Testis (tissue), 5 donors: ENCODE measurements at places on chromosomes 4 and X. TPM values are rescaled to one million over a fixed set of nuclear protein-coding genes. Genes with fewer than 3 reads are reported as not detected.

DNA sequence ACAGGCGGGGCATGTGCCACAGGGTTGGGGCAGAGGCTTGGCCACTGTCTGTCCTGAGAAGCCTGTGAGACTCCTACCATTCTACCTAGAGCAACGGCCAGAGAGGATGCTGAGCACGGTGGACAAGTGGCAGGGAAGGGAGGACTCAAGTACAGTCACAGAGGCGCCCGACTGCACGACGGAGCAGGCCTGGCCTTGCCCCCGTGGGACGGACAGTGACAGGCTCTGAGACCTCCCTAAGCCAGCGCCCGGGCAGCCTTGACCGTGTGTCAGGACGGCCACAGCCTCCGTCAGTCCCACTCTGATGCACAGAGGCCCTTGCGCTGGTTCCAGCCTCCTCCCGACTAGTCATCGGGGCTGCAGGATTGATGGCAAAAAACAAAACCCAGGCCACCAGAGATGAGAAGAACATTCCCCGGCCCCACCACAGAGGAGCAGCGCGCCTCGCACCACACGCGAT lies 36.7 kb upstream of the MXD4 start:
- H3K27me3 ChIP-seq: no peaks in the 10 kb centered on the region
- H3K36me3 ChIP-seq: no peaks in the 10 kb centered on the region
- no peak overlapping the region for H3K27ac ChIP-seq
- no peak overlapping the region for H3K4me3 ChIP-seq

DNA sequence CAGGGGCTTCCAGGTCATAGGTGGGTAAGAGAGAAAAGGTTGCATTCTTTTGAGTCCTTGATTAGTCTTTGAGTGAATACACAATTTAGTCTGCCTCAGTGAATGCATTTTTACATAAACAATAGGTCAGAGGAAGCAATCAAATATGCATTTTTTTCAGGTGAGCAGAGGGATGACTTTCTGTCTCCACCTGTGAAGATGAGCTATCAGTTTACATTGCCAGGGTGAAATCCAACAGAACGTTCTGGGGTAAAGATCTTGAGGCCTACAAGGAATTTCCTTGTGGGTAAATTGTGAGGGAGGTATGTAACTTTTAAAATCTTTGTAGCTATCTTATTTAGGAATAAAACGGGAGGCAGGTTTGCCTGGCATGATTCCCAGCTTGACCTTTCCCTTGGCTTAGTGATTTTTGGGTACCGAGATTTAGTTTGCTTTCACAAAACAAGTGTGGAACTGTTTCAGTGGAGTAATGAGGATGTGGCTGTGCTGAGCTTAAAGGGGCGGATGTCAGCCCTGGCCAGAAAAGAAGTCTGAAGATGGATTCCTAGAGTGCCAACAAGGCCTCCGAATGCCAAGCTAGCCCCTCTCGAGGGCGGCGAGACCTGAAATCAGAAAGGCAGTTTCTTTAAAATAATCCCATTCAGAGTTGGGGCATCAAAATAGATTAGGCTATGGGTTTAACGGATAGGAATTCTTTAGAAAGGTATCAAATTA lies 29.5 kb downstream of the TMEM131L start:
- H3K4me1 ChIP-seq: peaks cover 7% of the 10 kb centered on the region
- H3K27ac ChIP-seq: no peak overlapping the region
- no peak overlapping the region for H3K4me3 ChIP-seq

GRCh38 chr4:84965553-84966381 lies 723 bp downstream of the WDFY3 start:
- peaks cover 18% of the 10 kb centered on the region for H3K4me1 ChIP-seq
- peak overlapping the region; percentile 89 for H3K4me3 ChIP-seq
- peak; percentile 50 for DNase-seq
- H3K36me3 ChIP-seq: no peaks in the 10 kb centered on the region
- H3K27me3 ChIP-seq: no peaks in the 10 kb centered on the region

- H3K4me3 ChIP-seq: no peak overlapping the region
- DNase-seq: no peak
- H3K27me3 ChIP-seq: no peaks in the 10 kb centered on the region
- no peaks in the 10 kb centered on the region for H3K36me3 ChIP-seq
These were observed 189.0 kb upstream of the ANXA10 start for GRCh38 chr4:167903291-167903721.

GRCh38 chr4:185265942-185266341 lies 56.5 kb downstream of the SNX25 start:
- no peak overlapping the region for H3K4me3 ChIP-seq
- no peaks in the 10 kb centered on the region for H3K36me3 ChIP-seq
- no peaks in the 10 kb centered on the region for H3K27me3 ChIP-seq
- no peaks in the 10 kb centered on the region for H3K4me1 ChIP-seq
- no peak overlapping the region for H3K27ac ChIP-seq

GRCh38 chrX:134810211-134810610 lies 151.9 kb upstream of the PLAC1 start:
- H3K27me3 ChIP-seq: no peaks in the 10 kb centered on the region
- no peak for DNase-seq
- H3K36me3 ChIP-seq: no peaks in the 10 kb centered on the region
- H3K4me3 ChIP-seq: no peak overlapping the region

- no peaks in the 10 kb centered on the region for H3K27me3 ChIP-seq
- no peaks in the 10 kb centered on the region for H3K4me1 ChIP-seq
- DNase-seq: no peak
- no peak overlapping the region for H3K4me3 ChIP-seq
These were observed 300.6 kb upstream of the SPANXN1 start for GRCh38 chrX:144946666-144947065.

- H3K36me3 ChIP-seq: no peaks in the 10 kb centered on the region
- H3K27me3 ChIP-seq: no peaks in the 10 kb centered on the region
- H3K27ac ChIP-seq: no peak overlapping the region
- no peak overlapping the region for H3K4me3 ChIP-seq
These were observed 654.3 kb upstream of the LCORL start for GRCh38 chr4:18675586-18676525.

DNA sequence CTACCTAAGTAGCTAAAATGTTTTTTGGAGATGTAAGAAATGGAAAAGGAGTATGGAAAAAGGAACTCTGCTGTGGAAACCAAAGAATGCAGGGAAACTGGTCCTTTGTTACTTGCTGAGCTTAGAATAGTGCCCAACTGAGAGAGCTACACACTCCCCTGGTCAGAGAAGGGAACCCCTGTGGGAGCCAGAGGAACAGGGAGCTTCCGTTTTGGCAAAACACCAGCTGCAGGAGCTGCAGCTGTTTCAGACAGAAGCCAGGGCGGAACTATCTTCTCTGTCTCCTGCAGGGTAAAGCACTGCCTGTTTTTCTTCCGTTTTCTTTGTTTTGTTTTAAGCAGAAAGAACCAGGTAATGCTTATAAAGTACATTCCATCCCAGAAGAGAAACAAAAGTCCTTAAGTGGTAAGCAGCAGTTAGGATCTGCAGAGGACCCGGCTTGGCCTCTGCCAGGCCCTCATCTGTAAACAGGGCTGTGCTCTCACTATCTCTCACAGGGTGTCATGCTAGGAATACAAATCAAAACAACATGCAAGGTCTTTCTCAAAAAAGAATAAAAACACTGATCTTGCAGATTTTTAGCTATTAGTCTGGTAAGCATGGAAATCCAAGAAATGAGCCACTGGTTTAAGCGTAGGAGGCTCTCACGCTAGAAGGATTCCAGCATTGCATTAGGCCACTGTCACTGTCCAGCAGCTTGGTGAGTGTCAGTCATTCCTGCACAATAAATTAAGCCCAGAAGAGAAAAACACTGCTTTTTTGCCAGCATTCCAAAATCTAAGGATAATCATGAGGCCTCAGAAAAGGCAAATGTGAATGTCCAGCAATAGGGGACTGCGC lies 76.1 kb downstream of the CHST7 start:
- DNase-seq: peak; percentile 27
- H3K4me1 ChIP-seq: no peaks in the 10 kb centered on the region
- H3K27ac ChIP-seq: no peak overlapping the region
- H3K36me3 ChIP-seq: no peaks in the 10 kb centered on the region
- no peaks in the 10 kb centered on the region for H3K27me3 ChIP-seq

DNA sequence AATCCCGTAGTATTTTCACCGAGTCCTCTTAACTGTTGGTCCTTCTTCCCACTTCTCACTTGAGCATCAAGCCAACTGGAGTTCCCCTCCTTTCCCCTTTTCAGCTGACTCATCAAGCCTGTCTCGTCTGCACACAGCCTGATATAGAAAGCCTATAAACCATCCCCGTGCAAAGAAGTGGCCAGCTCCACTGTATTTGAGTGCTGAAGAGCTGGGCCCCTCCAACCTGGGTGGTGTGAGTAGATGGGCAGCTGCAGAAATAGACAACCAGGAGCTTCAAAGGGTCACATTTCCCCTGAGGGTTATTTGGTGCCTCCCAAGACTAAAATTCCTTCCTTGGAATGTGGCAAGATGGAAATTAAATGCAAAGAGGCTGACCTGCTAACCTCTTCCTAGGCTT lies 199.7 kb downstream of the HS6ST2 start:
- no peak overlapping the region for H3K4me3 ChIP-seq
- H3K27ac ChIP-seq: no peak overlapping the region
- H3K27me3 ChIP-seq: no peaks in the 10 kb centered on the region
- DNase-seq: no peak

DNA sequence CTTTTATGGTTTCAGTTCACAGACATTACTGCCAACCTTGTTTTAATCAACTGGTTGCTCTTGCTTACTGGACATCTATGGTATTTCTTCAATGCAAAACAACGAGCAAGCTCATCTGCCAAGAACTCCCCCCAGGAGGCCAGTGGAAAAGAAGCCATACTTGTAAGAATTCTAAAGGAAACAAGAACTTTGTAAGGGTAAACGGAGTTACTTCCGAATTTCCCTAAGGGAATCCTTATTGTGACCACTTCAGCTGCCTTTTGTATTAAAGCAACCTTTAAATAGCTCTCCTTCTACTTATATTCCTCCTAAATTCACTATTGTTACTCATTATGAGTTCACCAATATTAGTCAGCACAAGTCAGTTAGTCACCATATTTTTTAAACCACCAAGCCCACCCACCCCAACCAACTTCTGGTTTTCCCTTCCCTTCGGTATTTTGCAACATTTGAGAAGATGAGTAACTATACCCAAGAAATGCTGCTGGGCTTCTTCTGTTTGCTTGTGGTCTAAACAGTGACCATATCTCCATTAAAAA lies 602.8 kb upstream of the DIPK2B start:
- H3K27ac ChIP-seq: no peak overlapping the region
- H3K4me3 ChIP-seq: no peak overlapping the region
- no peaks in the 10 kb centered on the region for H3K27me3 ChIP-seq
- DNase-seq: no peak

- peaks cover 9% of the 10 kb centered on the region for H3K4me1 ChIP-seq
- H3K27ac ChIP-seq: no peak overlapping the region
- H3K27me3 ChIP-seq: no peaks in the 10 kb centered on the region
- DNase-seq: no peak
These were observed 32.8 kb downstream of the CLDN22 start for GRCh38 chr4:183287309-183287659.

SMARCA1 gene
- 190 TPM for total RNA-seq

ZCCHC12 gene
- total RNA-seq: 0.31 TPM

GAGE12H gene
- total RNA-seq: not detected
